IPS DF 6.9 (cell line): ENCODE measurements at places on chromosomes 16 and 17.

- peak; percentile 47 for DNase-seq
Measured at GRCh38 chr16:86252596-86252995, 257.7 kb upstream of the FOXF1 start.

DNA sequence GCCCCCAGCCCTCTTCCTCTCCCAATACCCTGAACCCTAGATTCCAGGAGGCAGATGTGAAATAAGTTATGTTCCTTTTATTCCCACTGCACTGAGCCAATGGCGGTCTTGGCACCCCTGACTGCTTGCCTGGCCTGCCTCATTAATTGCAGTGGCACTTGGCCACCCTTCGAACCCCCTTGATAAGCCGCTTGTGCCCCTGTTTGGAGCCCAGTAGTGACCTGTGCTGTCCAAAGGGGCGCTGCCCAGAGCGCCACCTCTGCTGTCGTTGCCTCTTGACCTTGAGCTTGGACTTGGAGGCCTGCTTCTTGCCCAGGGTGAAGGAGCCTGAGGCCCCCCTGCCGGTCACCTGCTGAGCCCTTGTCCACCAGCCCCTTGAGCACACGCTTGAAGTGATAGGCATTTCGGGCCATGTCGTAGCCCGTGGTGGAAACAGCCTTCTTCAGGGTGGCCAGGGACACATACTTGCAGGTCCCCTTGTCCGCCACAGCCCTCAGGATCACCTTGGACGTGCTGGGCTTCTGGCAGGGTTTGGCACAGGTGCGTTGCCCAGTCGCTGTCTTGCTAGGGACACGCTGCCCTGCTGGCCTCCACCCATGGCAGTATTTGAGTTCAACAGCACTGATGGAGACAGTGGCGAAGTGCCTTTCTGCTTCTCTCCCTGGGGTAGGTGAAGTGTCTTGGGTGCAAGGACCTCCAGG is 5.7 kb downstream of the SGCA start:
- no peak for DNase-seq

- no peak for DNase-seq
Measured at GRCh38 chr17:43400943-43401717, 2.3 kb downstream of the ARL4D start.

GRCh38 chr16:12429756-12430155 is 373.9 kb downstream of the CPPED1 start:
- no peak for DNase-seq

DNA sequence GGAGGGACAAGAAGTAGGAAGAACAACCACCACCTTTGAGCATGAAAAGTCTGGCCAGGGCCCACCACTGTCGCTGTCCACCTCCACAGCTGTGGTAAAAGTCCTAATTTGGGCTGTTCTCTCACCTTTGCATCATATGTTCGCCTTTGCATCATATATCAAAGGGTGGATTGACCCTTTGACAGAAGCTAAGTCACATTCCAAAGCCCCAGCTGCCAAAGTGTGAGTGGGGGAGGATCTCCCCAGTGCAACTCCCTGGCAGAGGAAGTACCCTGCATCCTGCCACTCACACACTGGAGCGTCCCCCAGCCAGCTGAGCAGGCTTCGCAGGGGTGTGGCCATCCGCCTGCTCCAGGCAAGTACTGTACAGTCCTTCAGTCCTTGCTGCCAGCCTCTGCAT is 12.7 kb upstream of the SPECC1 start:
- DNase-seq: no peak

GRCh38 chr17:16440901-16441629 is 25.7 kb downstream of the TRPV2 start:
- DNase-seq: no peak
